RPMI7951 (cell line): ENCODE measurements at places on chromosomes 5 and 9. TPM values are rescaled to one million over a fixed set of nuclear protein-coding genes. Genes with fewer than 3 reads are reported as not detected.
A peak's percentile ranks its signal among the peaks of the same experiment; 100 is the strongest.

- DNase-seq = no peak
These were observed 85.6 kb downstream of the DAB2IP start for GRCh38 chr9:121736934-121737462.

Gene PCDHB6
- total RNA-seq = 0.20 and 0.24 TPM in 2 replicates

DNA sequence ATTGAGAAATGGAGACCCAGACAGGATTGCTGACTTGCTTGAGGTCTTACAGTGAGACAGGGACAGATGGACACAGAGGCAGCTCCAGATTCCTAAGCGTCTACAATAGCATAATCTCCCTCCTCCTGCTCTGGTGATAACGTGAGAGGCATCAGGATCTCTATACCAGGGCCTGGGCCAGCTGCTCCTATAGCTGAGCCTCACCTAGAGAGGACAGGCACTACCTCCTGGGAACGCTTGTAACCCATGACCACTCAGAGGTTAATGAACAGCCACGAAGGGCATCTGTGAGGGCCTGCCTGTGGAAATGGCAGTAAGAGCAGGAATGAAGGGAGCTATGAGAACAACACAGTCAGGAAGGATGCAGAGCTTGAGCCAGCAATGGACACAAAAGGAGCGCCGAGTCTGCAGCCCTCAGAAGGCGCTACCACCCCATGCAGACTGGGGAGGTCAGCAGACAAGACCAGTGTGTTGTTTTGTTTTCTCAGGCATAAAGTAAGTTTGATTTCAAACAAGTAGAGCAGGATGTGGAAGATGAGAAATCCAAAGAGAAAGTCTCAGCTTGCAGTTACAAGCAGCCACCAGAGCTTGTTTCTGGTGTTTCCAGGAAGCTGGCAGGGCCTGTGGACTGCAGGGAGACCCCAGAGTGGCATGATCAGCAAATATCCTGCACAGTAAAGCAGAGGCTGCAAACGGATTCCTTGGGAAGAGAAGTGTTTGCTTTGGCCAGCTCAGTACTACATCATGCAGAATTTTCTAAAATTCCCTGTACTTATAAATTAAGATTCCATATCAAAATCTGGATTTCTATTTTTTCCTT lies 17.4 kb downstream of the ANKS6 start:
- DNase-seq = no peak

DNA sequence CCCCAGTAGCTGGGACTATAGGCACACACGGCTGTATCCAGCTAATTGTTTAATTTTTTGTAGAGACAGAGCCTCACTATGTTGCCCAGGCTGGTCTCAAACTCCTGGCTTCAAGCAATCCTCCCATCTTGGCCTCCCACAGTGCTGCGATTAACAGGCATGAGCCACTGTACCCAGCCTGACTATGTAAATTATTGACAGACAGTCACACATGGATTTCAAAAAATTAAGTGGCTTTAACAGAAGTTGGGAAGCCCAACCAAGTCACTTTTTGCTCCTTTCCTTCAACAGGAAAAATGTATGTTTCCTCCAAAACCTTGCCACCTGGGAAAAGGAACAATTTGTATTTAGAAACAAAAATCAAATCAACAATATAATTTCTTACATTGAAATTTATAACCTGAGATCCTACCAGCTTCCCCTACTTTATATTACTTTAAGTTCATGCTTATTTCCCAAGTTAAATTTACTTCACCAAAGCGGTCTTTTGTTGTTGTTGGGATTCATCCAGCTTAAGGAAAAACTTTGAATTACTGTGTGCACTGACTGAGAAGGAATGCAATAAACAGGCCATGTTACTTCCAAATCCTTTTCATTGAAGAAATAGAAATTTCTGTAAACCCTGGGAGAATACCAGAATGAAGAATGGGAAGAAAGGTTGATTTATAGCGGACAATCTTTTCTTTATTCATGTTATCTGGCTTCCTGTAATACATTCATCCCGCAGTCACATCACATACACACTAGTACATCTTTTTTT lies 8.6 kb downstream of the PCA3 start:
- DNase-seq = no peak

DNA sequence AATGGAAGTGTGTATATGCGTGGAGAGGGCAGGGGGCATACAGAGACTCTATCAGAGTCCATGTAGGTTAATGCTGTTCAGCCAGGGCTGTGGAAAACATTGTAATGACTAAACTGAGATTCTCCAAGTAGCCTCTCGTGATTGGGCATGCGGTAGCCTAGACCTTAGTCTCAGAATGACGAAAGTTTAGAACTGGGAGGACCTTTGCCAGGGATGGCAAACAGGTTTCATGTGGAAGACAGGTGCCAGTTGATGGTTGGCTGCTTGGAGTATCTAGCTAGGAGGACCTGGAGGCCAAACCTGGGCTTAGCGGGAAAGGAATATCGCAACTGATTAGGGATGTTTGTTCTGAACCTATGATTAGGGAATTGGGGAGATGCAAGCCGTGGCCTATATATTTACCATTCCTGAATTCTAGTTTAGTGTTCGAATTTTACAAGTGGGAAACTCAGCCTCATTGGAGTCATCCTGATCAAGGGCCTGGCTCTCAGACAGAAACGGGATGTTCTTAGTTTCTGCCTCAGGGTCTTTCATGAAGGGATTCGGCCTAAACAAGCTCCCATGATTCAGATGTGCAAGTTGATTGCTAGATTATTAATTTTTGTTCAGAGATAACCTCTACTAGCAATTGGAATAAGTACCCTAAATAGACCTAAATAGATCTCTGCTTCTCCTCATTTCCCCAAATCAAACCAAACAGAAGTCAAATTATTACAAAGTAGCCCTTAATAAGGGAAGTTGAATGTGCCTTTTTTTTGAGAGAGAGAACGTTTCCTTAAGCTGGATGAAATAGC lies 26.8 kb upstream of the TJP2 start:
- DNase-seq = no peak

Gene IFNE
- 0.10 and 0.72 TPM in 2 replicates for total RNA-seq

GRCh38 chr5:172450861-172451695 lies 3.2 kb downstream of the SH3PXD2B start:
- no peak for DNase-seq

DNA sequence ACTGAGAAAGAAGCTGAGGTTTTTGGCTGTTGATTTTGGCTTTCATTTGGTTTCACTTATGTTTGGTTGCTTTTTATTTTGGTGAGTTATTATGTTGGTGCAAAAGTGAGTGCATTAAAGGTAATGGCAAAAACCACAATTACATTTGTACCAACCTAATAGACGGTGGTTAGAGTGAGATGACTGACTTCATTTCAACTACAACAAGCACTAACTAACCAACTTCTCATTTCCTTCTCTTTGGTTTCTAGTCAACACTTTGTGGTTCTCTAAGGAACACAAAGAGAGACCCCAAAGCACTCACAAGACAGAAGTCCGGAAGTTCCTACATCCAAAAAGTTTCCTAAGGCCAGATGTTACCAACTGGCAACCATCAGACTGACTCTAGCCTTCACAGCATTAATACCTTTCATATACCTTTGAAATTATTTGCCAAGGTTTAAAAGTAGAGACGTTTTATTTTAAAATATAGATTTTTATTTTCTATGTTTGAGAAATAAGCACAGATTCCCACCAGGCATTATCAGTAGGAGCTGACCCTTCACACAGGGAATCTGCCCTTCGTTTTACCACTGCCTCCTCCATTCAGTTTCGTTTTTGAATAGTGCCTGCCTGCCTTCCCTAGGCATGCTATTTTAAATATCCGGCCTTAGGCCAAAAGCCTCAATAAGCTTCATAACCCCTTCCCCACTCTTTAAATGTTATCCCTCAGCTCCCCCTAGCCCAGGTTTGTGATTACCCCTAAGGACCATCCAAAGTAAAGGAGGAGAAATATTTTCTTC lies 301.1 kb upstream of the PTGER4 start:
- peak; percentile 46 for DNase-seq

GRCh38 chr9:93013856-93014582 lies 44.5 kb upstream of the SUSD3 start:
- no peak for DNase-seq

GRCh38 chr5:16916262-16916878 lies 19.7 kb downstream of the MYO10 start:
- DNase-seq = peak; percentile 95
